Heart right ventricle (tissue), 16 donors: ENCODE measurements at places on chromosomes 3 and 15.

DNA sequence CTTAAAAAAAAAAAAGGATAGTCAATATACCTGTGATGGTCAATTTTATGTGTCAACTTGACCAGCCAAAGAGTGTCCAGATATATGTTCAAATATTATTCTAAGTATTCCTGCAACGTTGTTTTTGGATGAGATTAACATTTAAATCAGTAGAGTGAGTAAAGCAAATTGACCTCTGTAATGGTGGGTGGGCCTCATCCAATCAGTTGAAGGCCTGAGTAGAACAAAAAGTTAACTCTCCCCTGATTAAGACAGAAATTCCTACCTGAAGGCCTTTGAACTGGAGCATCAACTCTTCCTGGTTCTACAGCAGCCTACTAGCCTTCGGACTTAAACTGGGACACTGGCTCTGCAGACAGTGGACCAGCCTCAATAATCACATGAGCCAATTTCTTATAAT is 154.1 kb downstream of the FGF12 start:
- no peak overlapping the region for H3K4me3 ChIP-seq
- H3K27me3 ChIP-seq: no peaks in the 10 kb centered on the region
- no peak for DNase-seq
- no peaks in the 10 kb centered on the region for H3K36me3 ChIP-seq
- H3K27ac ChIP-seq: peak overlapping the region; percentile 81

DNA sequence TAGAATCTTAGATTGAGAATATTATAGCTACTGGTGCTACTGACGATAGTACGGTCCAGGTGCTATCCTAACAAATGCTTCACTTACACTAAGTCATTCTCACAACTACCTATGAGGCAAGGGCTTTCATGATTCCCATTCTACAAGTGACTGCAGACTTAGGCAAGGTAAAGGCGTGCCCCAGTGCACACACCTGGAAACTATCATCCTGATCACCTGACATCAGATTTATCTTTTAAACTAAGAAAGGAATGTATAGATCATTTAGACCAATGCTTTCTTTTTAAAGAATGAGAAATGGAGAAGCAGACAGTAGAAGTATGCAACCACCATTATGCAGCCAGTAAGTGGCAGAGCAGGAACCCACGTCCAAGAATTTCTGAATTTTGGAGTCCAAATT is 59.2 kb upstream of the LRRN1 start:
- no peak overlapping the region for H3K27ac ChIP-seq
- H3K4me1 ChIP-seq: no peaks in the 10 kb centered on the region
- H3K36me3 ChIP-seq: no peaks in the 10 kb centered on the region
- H3K27me3 ChIP-seq: no peaks in the 10 kb centered on the region
- DNase-seq: no peak

- no peaks in the 10 kb centered on the region for H3K36me3 ChIP-seq
- no peak for DNase-seq
- H3K4me1 ChIP-seq: no peaks in the 10 kb centered on the region
- H3K4me3 ChIP-seq: no peak overlapping the region
- H3K27ac ChIP-seq: no peak overlapping the region
Measured at GRCh38 chr3:105187344-105187743, 179.4 kb upstream of the ALCAM start.

GRCh38 chr3:32562640-32563039 is 8.0 kb downstream of the DYNC1LI1 start:
- no peak overlapping the region for H3K27ac ChIP-seq
- H3K36me3 ChIP-seq: no peaks in the 10 kb centered on the region
- H3K4me3 ChIP-seq: no peak overlapping the region
- DNase-seq: no peak
- no peaks in the 10 kb centered on the region for H3K27me3 ChIP-seq

DNA sequence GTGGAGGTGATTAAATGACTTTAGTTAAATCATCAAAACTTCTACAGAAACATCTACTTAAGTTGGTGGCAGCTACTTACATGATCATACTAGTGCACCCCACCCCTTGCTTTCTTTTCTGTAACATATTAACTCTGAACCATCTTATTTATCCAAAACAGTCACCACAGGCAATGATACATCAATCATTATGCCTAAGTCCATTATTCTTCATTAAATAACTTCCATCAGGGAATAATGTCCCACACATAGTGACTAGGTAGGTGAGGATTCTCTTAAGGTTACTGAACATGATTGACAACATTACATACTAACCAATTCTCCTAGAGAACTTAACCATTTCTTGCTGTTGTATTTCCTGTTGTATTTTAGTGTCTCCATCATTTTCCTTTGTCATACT is 210.2 kb downstream of the NR1D2 start:
- H3K27ac ChIP-seq: no peak overlapping the region
- no peaks in the 10 kb centered on the region for H3K27me3 ChIP-seq
- H3K4me3 ChIP-seq: no peak overlapping the region
- H3K36me3 ChIP-seq: no peaks in the 10 kb centered on the region
- no peak for DNase-seq

GRCh38 chr15:70125605-70126004 is 27.9 kb upstream of the TLE3 start:
- no peaks in the 10 kb centered on the region for H3K36me3 ChIP-seq
- H3K4me1 ChIP-seq: peaks cover 2% of the 10 kb centered on the region
- no peak overlapping the region for H3K4me3 ChIP-seq
- DNase-seq: no peak
- H3K27ac ChIP-seq: no peak overlapping the region

GRCh38 chr3:57036952-57037351 is 23.5 kb upstream of the SPATA12 start:
- no peak overlapping the region for H3K27ac ChIP-seq
- no peaks in the 10 kb centered on the region for H3K36me3 ChIP-seq
- H3K4me3 ChIP-seq: no peak overlapping the region

GRCh38 chr15:93070551-93071296 is 18.3 kb downstream of the RGMA start:
- H3K4me3 ChIP-seq: peak overlapping the region; percentile 72
- peaks cover 52% of the 10 kb centered on the region for H3K27me3 ChIP-seq
- H3K36me3 ChIP-seq: no peaks in the 10 kb centered on the region
- no peak for DNase-seq

DNA sequence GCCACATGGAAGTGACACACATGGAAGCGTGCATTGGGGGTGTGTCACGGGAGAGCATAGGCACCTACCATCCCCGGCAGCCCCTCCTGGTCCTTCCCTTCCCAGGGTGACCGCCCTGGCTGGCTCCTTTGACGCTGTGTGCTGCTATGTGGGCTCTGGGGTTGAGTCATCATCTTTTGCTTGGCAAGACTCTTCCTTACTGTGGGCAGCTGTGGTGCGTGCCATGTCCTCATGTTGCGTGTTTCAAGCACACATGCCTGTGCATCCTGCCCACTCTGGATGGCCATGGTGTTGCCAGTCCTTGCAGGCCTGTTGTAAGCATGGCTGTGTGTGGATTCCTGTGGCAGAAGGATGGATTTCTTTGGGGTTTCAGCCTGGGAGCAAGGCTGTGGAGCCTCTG is 14.0 kb downstream of the PLXNA1 start:
- no peaks in the 10 kb centered on the region for H3K36me3 ChIP-seq
- peaks cover 66% of the 10 kb centered on the region for H3K4me1 ChIP-seq
- H3K27me3 ChIP-seq: no peaks in the 10 kb centered on the region
- DNase-seq: no peak
